ENCODE measurements at places on chromosomes 12 and 14. TPM values are rescaled to one million over a fixed set of nuclear protein-coding genes. Genes with fewer than 3 reads are reported as not detected.

CCDC197 gene
- not detected for total RNA-seq

RASAL1 gene
- 3.9 TPM for total RNA-seq

CEP83 gene
- total RNA-seq, result 8.4 TPM

KRT71 gene
- not detected for total RNA-seq

All from tracheal epithelial cell (primary cell).